Mesenchymal stem cell (in vitro differentiated cells and primary cell): ENCODE measurements at places on chromosomes 6 and 20.

DNA sequence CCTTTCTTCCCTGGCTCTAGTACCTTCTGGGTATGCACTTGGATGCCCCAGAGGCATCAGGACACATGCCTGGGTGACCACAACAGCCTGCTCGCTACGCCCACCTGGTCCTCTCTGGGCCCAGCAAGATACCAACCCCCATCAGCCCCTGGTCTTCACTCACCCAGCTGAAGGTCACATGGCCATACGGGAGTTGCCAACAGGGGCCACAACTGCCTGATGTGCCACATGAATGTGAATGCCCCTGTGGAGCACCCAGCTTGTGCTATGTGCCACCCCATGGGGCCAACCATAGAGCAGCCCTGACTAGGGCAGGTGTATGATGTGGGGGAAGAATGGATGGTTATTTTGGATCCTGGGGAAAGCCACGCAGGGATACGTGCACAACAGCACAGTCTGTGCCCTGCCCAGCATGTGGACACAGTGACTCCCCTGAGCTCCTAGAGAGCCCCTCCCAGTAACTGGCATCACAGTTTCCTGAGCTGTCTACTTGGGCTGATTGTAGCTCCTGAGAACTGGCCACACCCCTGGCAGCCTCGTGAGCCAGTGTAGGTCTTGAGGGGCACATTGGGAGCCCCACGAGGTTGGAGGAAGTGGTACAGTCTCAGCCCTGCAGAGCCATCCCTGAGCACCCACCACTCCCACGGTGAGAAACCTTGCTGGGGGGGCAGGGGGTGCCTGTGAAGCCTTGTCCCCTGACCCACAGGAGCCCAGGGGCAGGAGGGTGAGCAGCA, 10.5 kb upstream of the PCMTD2 start:
- DNase-seq: no peak
- H3K4me3 ChIP-seq: no peak overlapping the region
- peaks cover 5% of the 10 kb centered on the region for H3K4me1 ChIP-seq
- H3K27ac ChIP-seq: no peak overlapping the region
- no peaks in the 10 kb centered on the region for H3K36me3 ChIP-seq

GRCh38 chr20:46282669-46283068, 25.6 kb downstream of the CDH22 start:
- no peaks in the 10 kb centered on the region for H3K36me3 ChIP-seq
- peaks cover 84% of the 10 kb centered on the region for H3K27me3 ChIP-seq
- DNase-seq: no peak
- H3K27ac ChIP-seq: no peak overlapping the region
- no peaks in the 10 kb centered on the region for H3K4me1 ChIP-seq

DNA sequence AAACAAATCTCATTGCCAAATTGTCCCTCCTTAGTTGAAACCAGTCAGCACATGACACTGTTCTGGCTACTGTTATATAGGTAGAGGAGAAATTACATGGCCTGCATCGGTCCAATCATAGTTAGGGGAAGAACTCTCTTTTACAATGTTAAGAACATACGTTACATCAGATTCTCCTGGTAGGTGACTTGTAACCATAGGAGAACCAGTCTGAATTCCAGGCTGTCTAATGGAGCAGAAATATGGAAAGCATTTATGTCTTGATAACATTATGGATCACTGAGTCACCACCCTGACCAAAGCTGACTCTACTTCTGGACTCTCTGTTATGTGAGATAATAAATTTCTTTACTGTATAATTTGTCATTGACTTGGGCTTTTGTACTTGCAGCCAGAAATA, 40.9 kb downstream of the HTR1E start:
- H3K4me1 ChIP-seq: no peaks in the 10 kb centered on the region
- no peaks in the 10 kb centered on the region for H3K36me3 ChIP-seq
- no peak overlapping the region for H3K4me3 ChIP-seq
- no peak overlapping the region for H3K27ac ChIP-seq
- H3K27me3 ChIP-seq: no peaks in the 10 kb centered on the region

DNA sequence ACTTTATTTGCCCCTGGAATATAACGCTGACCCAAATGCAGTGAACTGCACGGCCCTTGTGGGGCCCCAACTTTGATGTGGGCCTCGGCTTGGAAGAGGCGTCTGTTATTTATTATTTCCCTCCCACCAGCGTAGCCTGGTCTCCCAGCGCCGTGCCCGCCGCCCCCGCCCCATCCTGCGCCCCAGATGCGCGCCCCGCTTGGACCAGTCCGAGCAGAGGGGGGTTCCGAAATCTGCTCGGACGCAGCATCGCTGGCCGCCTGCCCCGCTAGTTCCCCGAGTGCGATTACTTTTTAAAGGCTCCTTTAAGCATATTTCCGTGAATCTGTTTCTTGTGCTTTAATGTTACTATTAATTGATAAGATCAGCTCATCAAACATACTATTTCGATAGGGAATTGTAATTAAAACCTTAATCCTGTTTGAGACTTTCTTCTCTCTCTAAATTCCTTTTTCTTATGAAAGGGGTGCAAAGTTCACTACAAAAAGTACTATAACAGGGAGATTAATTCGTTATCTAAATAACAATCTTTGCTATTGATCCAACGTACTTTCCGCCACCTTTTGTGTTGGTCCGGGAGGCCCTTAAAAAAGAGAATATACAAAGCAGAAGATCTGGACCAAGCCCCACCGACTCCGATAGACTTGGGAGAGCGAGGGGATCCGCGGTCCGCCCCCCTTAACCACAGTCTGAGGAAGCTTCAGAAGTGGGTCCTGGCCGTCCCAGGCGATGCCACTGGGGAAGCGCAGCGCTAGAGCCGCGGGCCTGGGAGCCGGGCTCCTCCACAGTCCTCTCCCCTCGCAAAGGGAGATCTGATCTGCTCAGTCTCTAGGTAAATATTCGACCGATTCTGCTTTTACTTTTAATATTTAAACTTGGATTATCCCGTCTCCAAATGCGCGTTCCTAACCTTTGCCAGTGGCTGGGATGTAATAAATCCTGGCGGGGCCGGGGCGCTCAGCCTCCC, 10.2 kb downstream of the POU3F2 start:
- no peak for DNase-seq
- no peaks in the 10 kb centered on the region for H3K36me3 ChIP-seq
- no peak overlapping the region for H3K4me3 ChIP-seq
- H3K4me1 ChIP-seq: peaks cover 21% of the 10 kb centered on the region

DNA sequence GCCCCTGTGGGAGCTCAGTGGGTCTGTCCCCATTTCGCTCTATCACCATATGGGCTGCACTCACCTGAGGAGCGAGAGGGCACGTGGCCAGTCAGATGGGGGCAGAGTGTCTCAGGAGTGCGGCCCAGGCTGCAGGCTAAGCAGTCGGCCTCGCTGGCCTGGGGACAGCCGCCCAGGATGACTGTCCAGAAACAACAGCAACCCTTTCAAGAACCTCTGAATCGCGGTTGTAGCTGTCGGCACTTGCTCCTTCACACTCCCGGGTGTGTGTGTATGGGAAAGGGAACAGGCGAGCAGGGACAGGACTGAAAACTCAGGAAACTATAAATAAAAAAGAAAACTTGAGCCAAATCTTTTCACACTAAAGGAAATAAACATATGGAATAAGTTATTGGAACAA, 63.1 kb downstream of the TFAP2A start:
- DNase-seq: no peak
- no peaks in the 10 kb centered on the region for H3K36me3 ChIP-seq
- no peaks in the 10 kb centered on the region for H3K4me1 ChIP-seq

- DNase-seq: no peak
- peaks cover 2% of the 10 kb centered on the region for H3K4me1 ChIP-seq
- H3K36me3 ChIP-seq: no peaks in the 10 kb centered on the region
- no peak overlapping the region for H3K4me3 ChIP-seq
- H3K27ac ChIP-seq: no peak overlapping the region
- peaks cover 3% of the 10 kb centered on the region for H3K27me3 ChIP-seq
Measured at GRCh38 chr6:16196260-16196983, 42.0 kb upstream of the GMPR start.

- H3K27me3 ChIP-seq: no peaks in the 10 kb centered on the region
- H3K27ac ChIP-seq: no peak overlapping the region
- H3K4me3 ChIP-seq: no peak overlapping the region
- DNase-seq: no peak
- H3K4me1 ChIP-seq: peaks cover 11% of the 10 kb centered on the region
Measured at GRCh38 chr6:37709932-37710555, 12.4 kb upstream of the MDGA1 start.

GRCh38 chr6:20564269-20564668, 30.0 kb downstream of the CDKAL1 start:
- no peaks in the 10 kb centered on the region for H3K36me3 ChIP-seq
- H3K4me3 ChIP-seq: no peak overlapping the region
- H3K27me3 ChIP-seq: no peaks in the 10 kb centered on the region

GRCh38 chr6:49543087-49543858, 7.2 kb upstream of the C6orf141 start:
- DNase-seq: no peak

DNA sequence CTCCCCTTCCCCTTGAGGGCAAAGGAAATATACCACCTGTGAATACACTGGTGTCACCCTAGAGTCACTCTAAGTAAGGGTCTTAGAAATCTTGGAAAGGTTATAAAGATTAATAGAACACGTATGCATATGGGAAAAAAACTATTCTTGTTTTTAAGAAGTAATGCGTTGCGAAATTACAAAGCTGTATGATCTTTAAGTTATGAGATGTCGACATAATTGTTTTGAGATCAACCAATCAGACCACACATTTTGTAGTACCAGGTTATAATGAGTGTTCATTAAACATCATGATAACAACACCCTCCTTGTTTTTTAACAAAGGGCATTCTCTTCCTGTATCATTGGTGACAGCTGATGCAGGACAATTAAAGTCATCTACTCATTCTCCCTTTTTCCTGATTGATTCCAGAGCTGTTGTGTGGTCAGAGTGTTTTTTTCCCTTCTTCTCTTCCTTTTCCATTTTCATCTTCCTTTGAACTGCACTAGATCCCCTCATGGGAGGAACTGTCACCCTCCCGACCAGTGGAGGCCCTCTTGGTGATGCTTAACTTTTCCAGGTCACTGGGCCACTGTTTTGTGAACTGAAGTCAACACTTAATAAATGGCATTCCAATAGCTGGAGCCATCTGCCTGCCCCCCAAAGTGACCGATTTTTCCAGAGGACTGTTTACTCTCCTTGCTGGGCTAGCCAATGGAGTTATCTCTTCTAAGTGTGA, 37.0 kb downstream of the PRDM1 start:
- no peak overlapping the region for H3K4me3 ChIP-seq
- H3K36me3 ChIP-seq: no peaks in the 10 kb centered on the region
- H3K27me3 ChIP-seq: no peaks in the 10 kb centered on the region
- DNase-seq: no peak
- H3K4me1 ChIP-seq: peaks cover 2% of the 10 kb centered on the region

DNA sequence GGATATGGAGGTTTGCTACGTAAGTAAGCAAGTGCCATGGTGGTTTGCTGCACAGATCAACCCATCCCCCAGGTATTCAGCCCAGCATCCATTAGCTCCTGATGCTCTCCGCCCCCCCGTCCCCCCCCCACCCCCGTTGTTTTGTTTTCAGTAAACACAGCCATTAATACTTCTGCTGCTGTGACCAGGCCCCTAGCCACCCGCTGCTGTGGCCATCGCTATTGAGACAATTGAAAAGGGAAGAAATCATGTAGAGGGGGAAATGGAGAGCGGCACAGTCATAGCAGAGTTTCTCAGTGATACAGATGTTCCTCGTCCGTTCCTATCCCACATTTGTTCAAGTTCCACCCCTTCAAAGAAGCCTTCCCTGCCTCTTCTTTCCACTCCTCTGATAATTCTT, 24.9 kb downstream of the SLC35D3 start:
- no peak overlapping the region for H3K27ac ChIP-seq
- H3K4me3 ChIP-seq: no peak overlapping the region
- H3K4me1 ChIP-seq: no peaks in the 10 kb centered on the region

DNA sequence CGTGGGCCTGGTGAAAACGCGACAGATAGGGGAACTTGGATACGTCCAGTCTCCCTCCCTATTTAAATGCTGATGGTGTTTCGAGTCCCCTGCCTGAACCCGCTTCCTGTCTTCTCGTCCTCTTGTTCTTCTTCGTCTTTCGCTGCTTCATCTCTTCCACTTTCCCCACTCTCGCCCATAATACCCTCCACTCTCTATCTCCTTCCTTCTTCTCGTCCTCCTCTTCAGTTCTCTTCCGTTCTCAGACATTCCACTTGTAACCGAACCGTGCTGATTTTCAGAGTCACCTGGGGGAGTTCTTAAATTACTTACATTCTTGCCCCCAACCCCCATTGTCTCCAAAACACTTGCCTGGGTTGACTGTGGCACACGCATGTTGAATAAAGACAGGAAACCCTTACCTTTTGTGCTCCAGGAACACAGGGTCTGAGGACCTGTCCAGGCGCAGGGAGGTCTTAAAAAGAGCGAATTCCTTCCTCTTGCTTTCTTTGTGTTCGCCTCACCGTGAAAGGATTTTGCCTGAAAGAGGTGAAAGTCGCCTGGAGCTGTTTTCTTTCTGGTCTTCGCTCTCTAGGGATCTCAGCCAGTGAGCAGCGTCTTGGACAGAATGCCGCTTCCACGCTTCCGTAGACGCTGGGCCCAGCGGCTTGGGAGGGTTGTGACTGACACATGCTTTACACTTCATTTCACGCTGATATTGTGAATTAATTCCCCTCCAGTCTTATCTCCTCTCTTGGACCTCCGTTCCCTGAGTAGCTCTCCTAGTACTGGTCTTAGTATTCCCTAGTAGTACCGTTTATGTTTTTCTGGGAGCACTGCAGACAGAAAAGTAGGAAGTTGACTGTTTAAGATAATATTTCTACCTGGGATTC, 184.0 kb downstream of the GPX5 start:
- H3K36me3 ChIP-seq: no peaks in the 10 kb centered on the region
- H3K4me3 ChIP-seq: peak overlapping the region; percentile 43
- H3K27ac ChIP-seq: no peak overlapping the region

GRCh38 chr20:51739722-51740249, 28.4 kb downstream of the ATP9A start:
- H3K36me3 ChIP-seq: no peaks in the 10 kb centered on the region
- H3K4me1 ChIP-seq: peaks cover 11% of the 10 kb centered on the region
- no peaks in the 10 kb centered on the region for H3K27me3 ChIP-seq
- H3K27ac ChIP-seq: no peak overlapping the region

GRCh38 chr6:2099870-2100269, 145.5 kb downstream of the GMDS start:
- H3K4me1 ChIP-seq: peaks cover 2% of the 10 kb centered on the region
- no peaks in the 10 kb centered on the region for H3K27me3 ChIP-seq
- H3K36me3 ChIP-seq: no peaks in the 10 kb centered on the region
- H3K27ac ChIP-seq: no peak overlapping the region

GRCh38 chr6:37170273-37171200, 585 bp downstream of the PIM1 start:
- no peaks in the 10 kb centered on the region for H3K27me3 ChIP-seq
- peaks cover 32% of the 10 kb centered on the region for H3K36me3 ChIP-seq
- peak; percentile 63 for DNase-seq
- H3K4me3 ChIP-seq: peak overlapping the region; percentile 98

- H3K27ac ChIP-seq: no peak overlapping the region
- no peak for DNase-seq
- H3K4me1 ChIP-seq: peaks cover 35% of the 10 kb centered on the region
- H3K4me3 ChIP-seq: no peak overlapping the region
Measured at GRCh38 chr20:20363799-20364592, 3.9 kb upstream of the INSM1 start.

- peaks cover 22% of the 10 kb centered on the region for H3K27me3 ChIP-seq
- H3K27ac ChIP-seq: no peak overlapping the region
- no peak overlapping the region for H3K4me3 ChIP-seq
Measured at GRCh38 chr20:46751856-46752255, 42.4 kb downstream of the SLC2A10 start.
